ENCODE measurements at places on chromosomes 6 and 20.

- no peak for DNase-seq
These were observed 72.3 kb downstream of the ZHX3 start for GRCh38 chr20:41245086-41245707.

GRCh38 chr6:41675176-41675775 lies 37.0 kb downstream of the MDFI start:
- no peak for DNase-seq

DNA sequence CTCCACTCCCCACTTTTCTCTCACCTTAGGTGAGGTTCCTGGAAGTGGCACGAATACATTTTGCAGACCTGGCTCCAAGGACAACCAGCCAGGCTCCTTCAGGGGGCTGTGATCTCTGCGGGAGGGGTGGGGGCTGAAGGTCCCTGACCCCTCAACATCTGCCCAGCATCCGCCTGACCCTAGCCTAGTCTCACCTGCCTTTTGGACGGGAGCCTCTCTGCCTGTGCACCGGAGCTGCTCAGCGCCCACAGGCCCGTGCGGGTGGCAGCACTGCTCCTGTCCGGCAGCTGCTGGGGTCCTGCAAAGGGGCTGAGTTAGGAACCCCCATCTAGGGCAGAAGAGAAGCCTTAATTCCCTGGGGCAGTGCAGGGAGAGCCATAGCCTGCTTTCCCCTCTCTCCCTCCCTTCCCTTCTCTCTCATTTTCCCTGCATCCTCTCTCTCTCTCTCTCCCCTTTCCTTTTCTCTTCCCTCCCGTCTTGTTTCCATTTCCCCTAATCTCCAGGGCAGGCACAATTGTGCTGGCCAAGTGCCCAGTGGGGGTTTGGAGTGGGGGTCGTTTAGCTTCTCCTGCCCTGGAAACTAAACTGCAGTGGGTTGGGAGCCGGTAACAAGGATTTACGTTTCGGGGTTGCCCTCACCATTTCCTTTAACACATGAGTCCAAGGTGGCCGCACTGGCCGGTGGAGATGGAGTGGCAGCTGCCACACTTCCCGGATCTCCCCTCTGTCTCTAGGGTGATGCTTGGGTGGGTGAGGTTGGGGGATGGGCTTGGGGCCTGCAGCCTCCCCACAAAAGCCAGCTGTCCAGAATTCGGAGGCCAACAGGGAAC lies 54.1 kb downstream of the CTCFL start:
- DNase-seq, result no peak

GRCh38 chr20:47032933-47033578 lies 138.4 kb downstream of the EYA2 start:
- no peak for DNase-seq

DNA sequence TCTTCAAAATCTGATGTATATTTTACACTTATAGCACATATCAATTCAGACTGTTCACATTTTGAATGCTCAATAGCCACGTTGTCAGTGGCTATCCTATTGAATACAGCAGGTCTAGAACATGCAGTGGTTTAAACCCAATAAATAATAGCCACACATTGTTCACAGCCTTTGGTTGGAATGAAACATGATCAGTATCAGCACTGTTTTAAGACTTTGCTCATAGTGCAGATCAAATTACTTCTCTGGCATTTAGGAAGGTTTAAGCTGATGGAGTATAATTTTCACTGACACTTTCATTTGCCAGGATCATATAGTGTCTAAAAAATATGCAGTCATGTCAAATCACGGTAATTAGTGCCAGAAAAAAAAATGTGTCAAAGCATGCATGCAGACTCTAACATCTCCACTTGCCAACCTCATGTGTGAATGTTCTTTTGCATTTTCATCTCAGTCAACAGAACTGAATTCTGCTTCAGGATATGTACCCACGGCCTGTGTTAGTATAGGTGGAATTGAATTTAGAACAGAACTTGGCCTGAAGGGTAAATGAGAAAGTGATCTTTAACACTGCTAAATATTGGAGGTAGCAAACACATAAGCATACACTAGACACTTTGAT lies 184.1 kb downstream of the SLC24A3 start:
- no peak for DNase-seq

DNA sequence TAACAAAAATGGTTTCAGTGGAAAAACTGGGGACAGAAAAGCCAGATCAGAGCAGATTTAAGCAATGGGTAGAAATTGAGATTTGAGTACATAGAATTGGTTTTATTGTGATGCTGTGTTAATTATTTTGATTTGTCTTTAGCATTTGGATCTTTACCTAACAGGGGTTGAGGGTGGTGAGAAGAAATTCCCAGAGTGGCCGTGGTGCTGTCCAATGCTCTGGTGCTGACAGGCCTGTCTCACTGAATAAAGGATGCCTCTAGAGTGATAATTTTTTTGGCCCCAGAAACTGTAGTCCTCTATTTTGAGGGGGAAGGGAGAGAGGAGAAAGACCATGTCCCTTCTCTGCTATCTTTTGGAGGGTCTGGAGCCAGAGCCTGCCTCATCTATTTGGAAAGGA lies 79.1 kb downstream of the LYRM2 start:
- no peak for DNase-seq

DNA sequence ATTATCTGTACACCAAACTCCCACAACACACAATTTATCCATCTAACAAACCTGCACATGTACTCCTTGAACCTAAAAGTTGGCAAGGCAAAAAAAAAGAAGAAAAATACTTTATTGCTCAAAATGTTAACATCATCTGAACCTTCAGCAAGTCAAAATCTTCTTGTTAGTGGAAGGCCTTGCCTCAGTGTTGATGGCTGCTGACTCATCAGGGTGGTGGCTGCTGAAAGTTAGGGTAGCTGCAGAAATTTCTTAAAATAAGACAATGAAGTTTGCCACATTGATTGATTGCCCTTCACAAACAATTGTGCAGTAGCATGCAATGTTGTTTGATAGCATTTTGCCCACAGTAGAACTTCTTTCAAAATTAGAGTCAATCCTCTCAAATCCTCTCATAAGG lies 2.7 kb upstream of the WFDC11 start:
- no peak for DNase-seq

DNA sequence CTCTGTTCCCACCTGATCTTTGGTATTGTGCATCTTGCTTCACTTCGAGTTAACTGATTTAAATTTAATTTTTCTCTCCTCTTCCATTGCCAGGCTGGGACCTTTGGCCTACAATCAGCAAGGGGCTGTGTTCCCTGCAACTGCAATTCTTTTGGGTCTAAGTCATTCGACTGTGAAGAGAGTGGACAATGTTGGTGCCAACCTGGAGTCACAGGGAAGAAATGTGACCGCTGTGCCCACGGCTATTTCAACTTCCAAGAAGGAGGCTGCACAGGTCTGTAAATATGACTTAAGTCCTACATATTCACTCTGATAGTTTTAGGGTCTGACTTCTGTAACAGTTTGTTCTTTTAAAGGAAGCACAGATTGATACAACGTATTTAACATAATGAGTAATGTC lies 412.4 kb downstream of the ARHGAP18 start:
- no peak for DNase-seq

- no peak for DNase-seq
These were observed 56.4 kb downstream of the CD24 start for GRCh38 chr6:106918115-106918514.

DNA sequence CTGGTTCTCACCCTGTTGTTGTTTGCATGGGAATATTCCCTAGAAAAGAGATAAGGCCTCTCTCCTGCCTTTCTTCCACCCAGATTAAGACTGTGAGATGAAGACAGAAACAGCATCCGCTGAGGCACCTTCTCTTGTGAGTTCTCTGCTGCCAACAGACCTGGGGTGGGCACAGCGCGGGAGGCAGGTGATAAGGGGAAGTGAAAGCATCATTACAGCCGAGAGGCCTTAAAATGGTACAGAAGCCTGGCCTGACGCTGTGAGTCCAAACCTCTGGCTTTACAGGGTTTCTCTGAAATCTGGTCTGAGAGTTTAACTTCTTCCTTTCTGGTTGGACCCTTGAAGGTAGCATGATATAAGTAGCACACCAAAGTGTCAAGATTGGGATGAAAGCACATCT lies 21.0 kb upstream of the IYD start:
- DNase-seq, result no peak

- no peak for DNase-seq
These were observed 101.3 kb downstream of the QRSL1 start for GRCh38 chr6:106730718-106731117.

GRCh38 chr6:103273048-103273447 lies 1586.7 kb downstream of the HACE1 start:
- DNase-seq, result no peak

DNA sequence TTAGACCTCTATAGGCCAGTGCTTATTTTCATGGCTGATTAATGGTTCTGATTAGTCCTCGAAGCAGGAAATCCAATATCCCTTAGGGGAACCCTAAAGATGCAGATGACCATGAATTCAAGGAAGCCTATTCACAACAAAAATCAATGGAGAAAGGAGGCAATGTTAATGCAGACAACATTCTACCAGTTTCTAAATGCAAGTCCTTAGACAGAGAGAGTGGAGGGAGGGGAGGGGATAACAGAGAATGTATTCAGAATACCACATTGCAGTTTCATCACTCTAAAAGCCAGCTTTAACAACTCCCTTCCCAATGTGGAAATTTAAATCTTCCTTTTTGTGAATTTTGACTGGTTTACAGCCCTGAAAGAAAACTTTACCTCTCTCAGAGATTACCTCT lies 87.1 kb upstream of the POU3F2 start:
- DNase-seq, result no peak

DNA sequence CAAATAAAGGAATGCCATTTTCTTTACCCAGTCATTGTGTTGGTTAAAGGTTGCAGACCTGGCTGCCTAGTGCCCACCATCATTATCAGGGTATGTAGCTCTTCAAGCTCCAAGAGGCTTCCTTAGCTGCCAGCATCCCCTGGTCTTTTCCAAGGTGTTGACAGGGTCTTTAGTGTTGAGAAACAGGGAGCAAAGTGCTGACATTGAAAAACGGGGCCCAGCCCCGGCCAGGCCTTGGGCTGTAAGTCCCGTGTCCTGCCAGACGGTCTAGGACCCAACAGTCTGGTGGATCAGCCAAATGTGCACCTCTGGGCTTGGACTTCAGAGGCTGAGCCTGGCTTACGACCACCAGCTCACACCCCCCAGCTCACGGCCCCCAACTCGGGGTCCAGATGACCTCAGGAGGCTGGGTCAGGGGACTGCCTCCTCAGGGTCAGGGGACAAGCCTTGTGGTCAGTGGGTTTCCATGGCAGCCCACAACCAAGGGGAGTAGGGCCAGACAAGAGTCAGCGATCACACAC lies 114.4 kb upstream of the MLN start:
- DNase-seq, result no peak
